ENCODE measurements at places on chromosomes 11 and 22.

- H3K27ac ChIP-seq, result no peak overlapping the region
Measured at GRCh38 chr22:31302006-31302405, 9.7 kb upstream of the PIK3IP1 start.

- H3K27ac ChIP-seq, result no peak overlapping the region
- no peaks in the 10 kb centered on the region for H3K4me1 ChIP-seq
- peaks cover 35% of the 10 kb centered on the region for H3K36me3 ChIP-seq
- no peak overlapping the region for H3K4me3 ChIP-seq
- H3K27me3 ChIP-seq, result no peaks in the 10 kb centered on the region
- DNase-seq, result no peak
Measured at GRCh38 chr22:45328822-45329529, 19.2 kb downstream of the FAM118A start.

DNA sequence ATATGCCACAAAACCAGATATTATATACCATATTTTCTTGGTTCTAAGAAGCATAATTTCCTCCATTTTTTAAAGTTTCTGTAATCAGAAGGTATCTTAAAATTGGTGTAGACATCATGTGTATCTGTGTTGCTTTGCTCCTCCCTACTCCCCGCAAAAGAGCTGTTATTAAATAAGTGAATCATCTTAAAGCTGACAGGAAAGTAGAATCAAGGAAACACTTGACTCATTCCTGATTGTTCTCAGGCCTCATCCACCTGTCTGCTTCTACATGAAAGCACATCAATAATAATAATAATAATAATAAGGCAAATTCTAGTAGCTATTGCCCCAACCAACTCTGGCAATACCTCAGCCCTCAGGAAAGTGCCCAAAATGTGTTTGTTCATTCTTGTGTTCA lies 26.2 kb upstream of the GUCY1A2 start:
- no peak overlapping the region for H3K4me3 ChIP-seq
- H3K27ac ChIP-seq, result no peak overlapping the region
- no peak for DNase-seq
- H3K4me1 ChIP-seq, result no peaks in the 10 kb centered on the region
- no peaks in the 10 kb centered on the region for H3K36me3 ChIP-seq

DNA sequence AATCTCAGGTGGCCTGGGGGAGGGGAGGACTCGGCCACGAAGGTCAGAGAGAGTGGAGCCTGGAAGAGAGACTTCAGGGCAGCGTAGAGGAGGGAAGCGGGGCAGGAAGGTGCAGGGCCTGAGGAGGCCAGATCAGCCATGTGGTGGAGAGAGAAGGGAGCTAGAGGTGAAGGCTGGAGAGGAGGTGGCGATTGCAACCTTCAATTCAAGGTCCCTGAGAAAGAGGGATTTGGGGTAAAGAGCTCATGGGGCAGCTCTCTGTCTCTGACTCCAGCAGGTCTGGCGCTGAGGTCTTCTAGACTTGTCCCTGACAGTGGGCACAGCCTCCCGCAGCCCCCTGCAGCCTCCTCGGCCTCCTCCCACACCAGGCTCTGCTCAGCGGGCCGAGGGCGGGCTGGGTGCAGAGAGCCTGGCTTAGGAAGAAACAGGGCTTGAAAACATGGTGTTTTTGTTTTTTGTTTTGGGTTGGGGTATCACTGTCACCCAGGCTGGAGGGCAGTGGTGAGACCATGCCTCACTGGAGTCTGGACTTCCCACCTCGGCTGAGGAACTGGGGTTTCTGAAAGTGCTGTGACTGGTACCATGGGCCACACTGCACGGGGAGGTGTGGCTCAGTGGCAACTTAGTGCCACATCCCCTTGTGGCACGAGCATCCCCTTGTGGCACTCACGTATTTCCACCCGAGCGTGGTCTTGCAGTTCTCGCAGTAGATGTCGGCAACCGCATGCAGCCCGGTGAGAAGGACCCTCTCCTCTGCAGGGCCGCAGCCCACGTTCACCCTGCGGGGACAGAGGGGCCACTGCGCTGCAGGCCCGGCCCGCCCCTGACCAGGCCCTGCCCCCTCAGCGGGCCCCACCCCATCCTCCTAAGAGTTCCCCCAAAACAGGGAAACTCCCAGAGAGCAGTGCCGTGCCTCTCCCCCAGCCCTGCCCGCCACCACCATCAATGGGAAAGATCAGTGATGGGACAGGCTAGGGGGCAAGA lies 32.6 kb downstream of the YPEL1 start:
- no peak overlapping the region for H3K4me3 ChIP-seq
- no peaks in the 10 kb centered on the region for H3K27me3 ChIP-seq
- peaks cover 19% of the 10 kb centered on the region for H3K4me1 ChIP-seq

GRCh38 chr22:28252539-28252938 lies 333.5 kb upstream of the PITPNB start:
- H3K4me1 ChIP-seq, result no peaks in the 10 kb centered on the region
- no peak for DNase-seq
- H3K27ac ChIP-seq, result no peak overlapping the region
- no peaks in the 10 kb centered on the region for H3K36me3 ChIP-seq
- no peaks in the 10 kb centered on the region for H3K27me3 ChIP-seq

DNA sequence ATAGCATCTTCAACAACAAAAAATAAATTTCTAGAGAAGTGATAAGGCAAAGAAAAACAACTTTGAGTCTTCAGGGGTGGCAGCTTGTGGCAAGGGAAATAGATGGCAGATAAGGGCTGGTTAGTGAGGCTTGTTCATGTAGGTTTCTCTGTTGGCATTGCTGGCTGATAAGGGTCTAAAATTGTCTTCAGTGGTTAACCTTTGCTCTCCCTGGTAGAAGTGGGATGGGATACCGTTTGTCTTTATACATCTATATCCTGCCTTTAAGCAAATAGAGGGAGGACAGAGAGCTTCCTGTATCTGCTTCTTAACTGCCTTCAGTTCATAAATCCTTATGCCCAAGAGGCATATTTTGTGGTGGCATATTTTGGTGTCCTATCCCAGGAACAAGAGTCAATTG lies 57.1 kb downstream of the TRAF6 start:
- no peak overlapping the region for H3K4me3 ChIP-seq
- H3K27ac ChIP-seq, result no peak overlapping the region
- no peaks in the 10 kb centered on the region for H3K36me3 ChIP-seq
- H3K4me1 ChIP-seq, result peaks cover 85% of the 10 kb centered on the region
- no peak for DNase-seq

DNA sequence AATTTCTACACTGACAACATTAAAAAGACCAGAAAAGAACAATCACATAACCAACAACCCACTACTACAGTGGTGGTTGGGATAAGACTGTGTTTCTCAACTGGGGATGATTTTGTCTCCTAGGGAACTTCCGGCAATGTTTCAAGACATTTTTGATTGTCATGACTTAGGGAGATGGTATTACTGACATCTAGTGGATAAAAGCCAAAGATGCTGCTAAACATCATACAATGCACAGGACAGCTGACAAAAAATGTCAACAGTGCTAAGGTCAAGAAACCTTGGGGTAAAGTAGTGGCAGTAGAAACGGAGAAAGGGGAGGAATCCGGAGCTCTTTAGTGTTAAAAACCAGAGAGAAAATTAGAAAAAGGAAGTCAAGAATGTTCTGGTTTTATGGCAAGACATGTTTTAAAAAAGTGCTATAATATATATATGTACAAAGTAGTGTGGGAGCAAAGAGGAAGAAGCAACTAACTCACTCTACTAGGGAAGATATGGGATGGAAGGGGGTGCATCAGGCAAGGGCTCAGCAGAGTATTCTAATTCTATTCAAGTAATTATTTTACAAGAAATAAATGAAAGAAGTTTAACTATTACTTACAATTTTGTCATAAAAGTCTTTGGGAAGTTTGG lies 37.2 kb downstream of the CKAP5 start:
- DNase-seq, result no peak
- peaks cover 24% of the 10 kb centered on the region for H3K36me3 ChIP-seq

DNA sequence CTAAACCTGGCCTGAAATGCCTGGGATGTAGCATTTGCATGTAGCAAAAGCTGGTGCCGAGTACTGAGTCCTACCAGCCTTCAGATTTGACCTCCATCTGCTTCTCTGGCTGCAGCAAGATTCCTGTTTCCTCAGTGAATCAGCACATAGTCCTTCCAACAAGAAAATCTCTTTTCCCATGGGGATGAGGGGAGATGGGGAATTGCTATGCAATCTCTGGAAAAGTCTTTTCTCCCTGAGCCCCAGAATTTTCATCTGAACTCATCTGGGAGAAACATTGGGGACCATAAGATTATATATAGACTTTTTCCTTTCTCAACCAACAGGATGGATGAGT lies 32.0 kb upstream of the YWHAH start:
- no peaks in the 10 kb centered on the region for H3K4me1 ChIP-seq
- no peaks in the 10 kb centered on the region for H3K27me3 ChIP-seq
- DNase-seq, result no peak
- H3K4me3 ChIP-seq, result no peak overlapping the region
- no peaks in the 10 kb centered on the region for H3K36me3 ChIP-seq
- H3K27ac ChIP-seq, result no peak overlapping the region

- H3K36me3 ChIP-seq, result no peaks in the 10 kb centered on the region
- H3K27ac ChIP-seq, result no peak overlapping the region
- H3K4me1 ChIP-seq, result no peaks in the 10 kb centered on the region
Measured at GRCh38 chr11:110908401-110909105, 196.3 kb upstream of the ARHGAP20 start.

- H3K27me3 ChIP-seq, result no peaks in the 10 kb centered on the region
- no peak overlapping the region for H3K4me3 ChIP-seq
- H3K27ac ChIP-seq, result peak overlapping the region; percentile 9
- DNase-seq, result no peak
- no peaks in the 10 kb centered on the region for H3K36me3 ChIP-seq
- peaks cover 41% of the 10 kb centered on the region for H3K4me1 ChIP-seq
Measured at GRCh38 chr11:86492370-86493010, 117.8 kb downstream of the CCDC81 start.

DNA sequence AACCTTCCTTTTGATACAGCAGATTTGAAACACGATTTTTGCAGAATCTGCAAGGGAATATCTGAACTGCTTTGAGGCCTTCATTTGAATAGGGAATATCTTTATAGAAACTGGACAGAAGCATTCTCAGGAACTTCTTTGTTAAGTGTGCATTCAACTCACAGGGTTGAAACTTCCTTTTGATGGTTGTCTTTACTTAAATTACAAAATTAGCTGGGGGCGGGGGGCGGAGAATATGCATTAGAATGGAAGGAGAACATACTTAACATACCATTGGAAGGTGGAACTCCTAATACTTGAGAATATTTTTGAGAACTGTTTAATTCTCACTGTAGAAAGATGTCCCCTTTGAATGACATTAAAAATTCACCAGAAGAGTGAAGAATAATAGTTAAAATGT lies 104.4 kb downstream of the TRIM51G start:
- DNase-seq, result no peak
- no peaks in the 10 kb centered on the region for H3K27me3 ChIP-seq
- no peaks in the 10 kb centered on the region for H3K36me3 ChIP-seq
- H3K27ac ChIP-seq, result no peak overlapping the region
- H3K4me1 ChIP-seq, result no peaks in the 10 kb centered on the region

- no peak overlapping the region for H3K27ac ChIP-seq
- no peak overlapping the region for H3K4me3 ChIP-seq
- no peaks in the 10 kb centered on the region for H3K36me3 ChIP-seq
- no peaks in the 10 kb centered on the region for H3K4me1 ChIP-seq
Measured at GRCh38 chr11:40388097-40388818, 1071.2 kb downstream of the LRRC4C start.

DNA sequence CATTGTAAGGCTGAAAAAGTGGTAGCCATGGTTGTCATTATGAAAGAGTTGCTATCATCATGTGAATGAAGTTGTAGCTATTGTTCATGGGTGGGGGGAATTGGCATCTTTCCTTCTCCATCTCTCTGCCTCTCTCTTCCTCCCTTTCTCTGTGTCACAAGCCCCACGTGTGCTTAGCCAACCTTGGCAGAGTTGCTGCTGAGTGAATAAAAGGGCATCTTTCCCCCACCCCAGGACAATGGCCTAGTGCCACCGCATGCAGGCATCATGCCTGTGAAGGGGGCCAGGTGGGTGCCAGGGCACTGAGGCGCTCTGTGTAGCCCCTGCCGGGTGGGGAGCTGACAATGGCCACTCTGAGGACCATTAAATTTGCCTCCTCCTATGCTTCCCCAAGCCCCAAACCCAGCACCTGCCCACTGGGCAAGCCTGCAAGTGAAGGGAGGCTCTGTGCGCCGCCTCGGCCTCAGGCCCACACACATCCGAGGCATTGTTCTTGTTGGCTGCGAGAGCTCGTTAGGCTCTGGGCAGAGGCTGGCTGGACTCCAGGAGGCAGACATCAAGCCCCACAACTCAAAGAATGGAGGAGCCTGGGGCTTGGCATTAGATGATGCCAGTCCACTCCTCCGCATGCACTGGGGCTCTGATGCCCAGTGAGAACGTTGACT lies 103.9 kb downstream of the SEZ6L start:
- no peak overlapping the region for H3K4me3 ChIP-seq
- H3K4me1 ChIP-seq, result no peaks in the 10 kb centered on the region

GRCh38 chr11:65498042-65498726 lies 661 bp upstream of the MALAT1 start:
- H3K4me1 ChIP-seq, result peaks cover 34% of the 10 kb centered on the region
- H3K36me3 ChIP-seq, result peaks cover 22% of the 10 kb centered on the region
- peak overlapping the region; percentile 89 for H3K4me3 ChIP-seq
- DNase-seq, result no peak

DNA sequence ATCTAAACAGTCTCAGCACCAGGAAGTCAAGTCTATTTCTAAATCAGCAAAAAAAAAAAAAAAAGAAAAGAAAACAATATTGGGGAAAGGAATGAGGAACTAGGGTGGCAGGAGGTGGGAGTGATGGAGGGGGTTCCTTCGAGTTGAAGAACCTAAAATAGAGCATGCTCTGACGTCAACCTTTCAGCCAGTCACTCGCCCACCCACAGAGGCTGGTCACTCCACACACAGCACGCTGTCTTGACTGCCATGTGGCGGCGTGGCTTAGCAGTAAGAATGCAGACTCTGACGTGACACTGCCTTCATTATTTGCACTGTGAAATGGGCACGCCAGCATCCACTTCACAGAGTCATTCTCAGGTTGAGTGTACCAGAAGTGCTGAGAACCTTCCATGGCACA lies 48.3 kb downstream of the LARGE1 start:
- H3K27ac ChIP-seq, result no peak overlapping the region
- no peak overlapping the region for H3K4me3 ChIP-seq
- H3K4me1 ChIP-seq, result peaks cover 15% of the 10 kb centered on the region
- no peaks in the 10 kb centered on the region for H3K36me3 ChIP-seq
- peak; percentile 9 for DNase-seq

All from thoracic aorta (tissue), 2 donors.